Stimulated activated CD8-positive, alpha-beta memory T cell treated with anti-CD3 and anti-CD28 coated beads, Interleukin-4, amount 100 ng/mL, for 4 hours (primary cell): ENCODE measurements at places on chromosomes 7 and 10.

DNA sequence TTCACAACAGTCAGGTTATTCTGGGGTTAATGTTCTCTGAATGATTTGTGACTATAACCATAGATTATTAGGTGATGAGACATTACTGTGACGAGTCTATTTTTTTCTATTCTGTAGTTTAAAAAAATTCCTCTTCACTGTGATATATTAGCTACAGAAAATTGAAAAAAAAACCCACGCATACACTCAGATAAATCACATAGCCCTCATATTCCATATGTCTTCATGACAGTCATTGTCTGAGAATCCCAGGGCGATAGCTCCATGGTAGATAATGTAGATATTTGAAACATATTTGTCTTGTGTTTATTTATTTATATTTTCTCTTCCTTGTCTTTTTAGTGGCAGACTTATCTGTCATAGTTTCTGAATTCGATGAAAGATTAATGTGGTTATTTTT lies 110.0 kb downstream of the CAMK1D start:
- no peak for DNase-seq

GRCh38 chr10:21675157-21675796 lies 141.2 kb downstream of the MLLT10 start:
- DNase-seq = no peak

GRCh38 chr10:118241229-118242137 lies 100.6 kb downstream of the FAM204A start:
- peak; percentile 27 for DNase-seq

DNA sequence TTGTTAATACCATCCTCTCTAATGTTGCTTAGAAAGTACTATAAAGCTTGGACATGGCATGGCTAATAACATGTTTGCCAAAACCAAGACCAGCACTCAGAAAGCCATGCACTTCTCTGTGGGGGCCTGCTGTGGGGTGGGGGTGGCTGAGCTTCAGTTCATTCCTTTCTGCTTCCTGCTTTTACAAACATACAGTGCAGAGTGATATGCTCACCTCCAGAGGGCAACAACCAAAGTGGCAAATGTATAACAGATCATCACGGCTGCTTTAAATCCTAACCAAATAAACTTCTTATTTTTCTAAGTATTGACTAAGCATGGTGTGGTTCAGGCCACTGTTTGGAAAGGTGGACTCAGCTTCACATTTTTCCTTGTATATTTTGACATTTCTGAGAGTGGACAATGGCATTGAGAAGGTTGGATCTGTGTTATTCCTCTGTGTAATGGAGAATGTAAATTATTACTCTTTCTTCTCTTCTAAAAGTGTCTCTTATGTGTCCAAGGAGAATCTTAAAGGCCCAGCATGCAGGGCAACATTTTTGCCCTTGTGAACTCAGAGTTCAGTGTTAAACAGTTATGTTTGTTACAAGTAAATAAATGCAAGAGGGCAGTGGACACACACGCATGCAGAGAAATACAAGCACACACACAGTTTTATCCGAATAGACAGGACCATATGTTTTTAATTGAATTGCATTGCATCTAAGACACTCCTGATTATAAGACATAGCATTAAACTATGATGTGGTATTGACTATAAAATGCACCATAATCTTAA lies 186.1 kb downstream of the HERPUD2 start:
- no peak for DNase-seq
